ENCODE measurements at places on chromosomes 12 and 14.

DNA sequence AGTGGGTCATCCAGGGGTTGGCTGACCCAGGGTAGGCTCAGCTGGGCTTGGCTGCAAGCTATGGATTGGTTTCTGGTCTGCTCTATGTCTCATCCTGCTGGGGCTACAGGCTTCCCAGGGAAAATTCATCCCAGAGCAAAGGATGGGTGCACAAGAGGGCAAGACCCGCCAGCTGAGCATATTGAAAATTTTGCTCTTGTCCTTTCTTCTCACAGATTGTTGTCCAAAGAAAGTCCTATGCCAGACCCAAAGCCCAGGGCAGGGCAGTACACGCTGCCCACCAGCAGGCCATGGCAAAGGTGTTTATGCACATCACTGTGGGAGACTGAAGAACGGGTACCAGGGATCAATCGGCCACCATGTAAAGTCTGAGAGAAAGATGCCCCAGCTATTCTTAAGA is 95.3 kb upstream of the PARP11 start:
- no peak for DNase-seq

DNA sequence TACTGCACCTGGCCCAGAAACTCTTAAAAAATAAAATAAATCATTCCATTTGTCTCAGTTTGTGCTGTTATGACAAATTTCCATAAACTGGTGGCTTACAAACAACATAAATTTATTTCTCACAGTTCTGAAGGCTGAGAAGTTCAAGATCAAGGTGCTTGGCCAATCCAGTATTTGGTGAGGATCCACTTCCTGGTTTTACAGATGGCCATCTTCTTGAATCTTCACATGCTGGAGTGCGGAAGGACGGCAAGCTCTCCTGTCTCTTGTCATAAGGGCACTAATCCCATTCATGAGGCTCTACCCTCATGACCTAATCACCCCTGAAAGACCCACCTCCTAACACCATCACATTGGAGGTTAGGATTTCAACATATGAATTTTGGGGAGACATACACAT is 29.9 kb upstream of the MYBPC1 start:
- peak; percentile 1 for DNase-seq

GRCh38 chr12:132807295-132808092 is 21.2 kb downstream of the GOLGA3 start:
- peak; percentile 89 for DNase-seq

GRCh38 chr12:49055978-49056754 is 4.4 kb downstream of the KMT2D start:
- peak; percentile 81 for DNase-seq

- DNase-seq, result no peak
Observed at GRCh38 chr14:96632363-96632758, 130.2 kb downstream of the PAPOLA start.

DNA sequence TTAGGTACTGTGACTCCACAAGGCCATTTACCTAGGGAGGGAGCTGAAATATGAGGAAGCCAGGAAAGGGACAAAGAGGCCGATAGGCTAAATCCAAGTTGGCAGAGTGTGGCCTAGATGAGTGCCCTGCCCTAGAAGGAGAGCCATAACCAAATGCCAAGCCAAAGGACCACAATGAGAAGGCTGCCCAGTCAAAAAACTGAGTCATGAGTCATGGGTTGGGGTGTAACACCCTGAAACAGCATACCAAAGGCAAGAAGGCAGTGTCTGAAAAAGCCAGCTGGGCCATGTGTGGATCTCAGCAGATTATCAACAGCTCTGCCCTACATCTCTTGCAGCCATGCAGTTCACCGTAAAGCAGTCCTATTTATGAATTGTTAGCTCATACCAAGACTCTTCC is 171.7 kb downstream of the PHLDA1 start:
- no peak for DNase-seq

- no peak for DNase-seq
Observed at GRCh38 chr12:1640328-1641234, 11.6 kb downstream of the WNT5B start.

DNA sequence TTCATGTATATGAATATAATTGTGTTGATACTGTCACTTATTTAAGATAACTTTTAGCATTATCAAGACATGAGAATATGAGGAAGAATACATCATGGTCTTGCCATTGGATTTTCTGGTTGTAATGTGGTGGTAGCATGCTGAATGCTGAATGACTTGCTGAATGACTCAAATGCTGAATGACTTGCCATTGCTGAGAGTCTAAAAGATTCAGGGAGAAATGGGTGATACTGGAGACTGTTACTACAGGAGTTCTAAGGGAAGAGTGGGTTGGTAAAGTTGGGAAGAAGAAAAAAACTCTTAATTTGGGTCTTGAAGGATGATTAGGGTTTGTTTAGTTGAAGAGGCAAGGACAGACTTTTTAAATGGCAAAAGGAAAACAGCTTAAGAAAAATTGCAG is 72.1 kb upstream of the MANSC4 start:
- DNase-seq, result no peak

DNA sequence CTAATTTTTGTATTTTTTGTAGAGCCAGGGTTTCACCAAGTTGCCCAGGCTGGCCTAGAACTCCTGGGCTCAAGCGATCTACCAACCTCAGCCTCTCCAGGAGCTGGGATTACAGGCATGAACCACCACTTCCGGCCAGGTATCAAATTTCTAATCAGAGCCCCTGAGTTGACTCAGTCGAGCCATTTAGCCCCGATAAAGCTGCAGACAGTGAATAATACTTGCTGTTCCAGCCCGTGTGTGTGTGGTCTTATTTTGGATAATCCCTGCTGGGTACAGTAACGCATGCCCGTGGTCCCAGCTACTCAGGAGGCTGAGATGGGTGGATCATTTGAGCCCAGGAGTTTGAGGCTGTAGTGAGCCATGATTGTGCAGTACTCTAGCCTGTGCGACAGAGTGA is 57.0 kb downstream of the TEAD4 start:
- DNase-seq, result no peak

GRCh38 chr14:105854600-105855245 is 328.3 kb downstream of the TMEM121 start:
- no peak for DNase-seq

DNA sequence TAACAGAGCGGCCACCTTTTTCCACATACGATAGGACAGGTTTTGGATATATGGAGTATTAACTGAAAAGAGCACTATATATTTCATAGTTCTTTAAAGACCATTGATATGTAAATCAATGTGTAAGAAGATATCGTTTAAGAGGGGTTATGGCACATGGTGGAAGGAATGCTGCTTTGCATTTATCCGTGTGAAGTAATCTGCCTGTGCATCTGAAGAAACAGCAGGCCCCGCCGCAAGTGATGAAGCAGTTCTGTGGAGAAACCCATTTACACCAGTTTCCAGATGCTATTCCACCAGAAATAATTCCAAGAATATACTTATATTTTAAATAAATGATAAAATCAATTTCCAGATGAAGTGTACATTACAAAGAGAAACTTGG is 72.4 kb downstream of the BICD1 start:
- DNase-seq, result no peak

DNA sequence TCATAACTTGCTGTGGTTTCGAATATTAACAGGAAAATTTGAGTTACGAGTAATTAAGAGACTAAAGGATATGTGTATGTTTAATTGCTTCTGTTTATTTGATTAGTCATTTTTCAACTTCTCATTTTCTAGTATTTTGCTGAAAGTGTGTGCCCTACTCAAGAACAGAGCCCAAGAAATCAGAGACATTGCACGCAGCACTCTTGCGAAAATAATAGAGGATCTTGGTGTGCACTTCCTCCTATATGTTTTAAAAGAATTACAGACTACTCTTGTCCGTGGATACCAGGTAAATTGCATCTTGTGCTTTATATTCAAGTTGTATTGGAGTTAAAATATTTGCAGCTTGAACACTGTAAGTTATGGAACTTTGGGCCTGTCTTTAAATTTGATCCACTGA is 50.8 kb downstream of the ARL1 start:
- DNase-seq, result no peak

GRCh38 chr12:74021937-74022336 is 515.7 kb upstream of the ATXN7L3B start:
- DNase-seq, result peak; percentile 36

DNA sequence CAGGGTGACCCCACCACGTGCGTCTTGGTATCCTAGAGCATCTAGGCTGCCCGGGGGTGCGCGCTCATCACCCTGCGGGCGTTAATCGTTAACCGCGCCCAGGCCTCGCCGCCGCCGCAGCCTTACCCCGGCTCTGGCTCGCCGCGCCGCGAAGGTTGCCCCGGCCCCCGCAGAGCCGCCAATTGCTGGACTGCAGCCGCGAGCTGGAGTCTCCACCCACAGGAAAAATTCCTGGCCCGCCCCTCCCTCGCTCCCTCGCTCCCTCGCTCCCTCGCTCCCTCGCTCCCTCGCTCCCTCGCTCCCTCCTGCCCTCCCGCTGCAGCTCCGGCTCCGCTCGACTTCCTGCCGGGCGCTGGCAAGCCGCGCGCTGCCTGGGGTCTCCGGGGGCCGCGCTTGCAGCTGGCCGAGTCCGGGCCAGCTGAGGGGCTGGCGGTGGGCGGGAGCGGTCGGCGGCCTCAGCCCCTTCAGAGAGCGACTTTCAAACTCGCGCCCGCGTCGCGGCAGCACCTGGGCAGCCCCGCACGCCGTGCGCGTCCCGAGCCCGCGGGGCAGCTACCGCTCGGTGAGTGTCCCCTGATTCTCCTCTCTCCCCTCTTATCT is at the start of gene PLEKHG3:
Gene PLEKHG3, plus strand, starts transcription at position 282 of the 600 bp plus-strand sequence. CDS start 23,208 bp downstream, outside the sequence.
- peak; percentile 91 for DNase-seq

DNA sequence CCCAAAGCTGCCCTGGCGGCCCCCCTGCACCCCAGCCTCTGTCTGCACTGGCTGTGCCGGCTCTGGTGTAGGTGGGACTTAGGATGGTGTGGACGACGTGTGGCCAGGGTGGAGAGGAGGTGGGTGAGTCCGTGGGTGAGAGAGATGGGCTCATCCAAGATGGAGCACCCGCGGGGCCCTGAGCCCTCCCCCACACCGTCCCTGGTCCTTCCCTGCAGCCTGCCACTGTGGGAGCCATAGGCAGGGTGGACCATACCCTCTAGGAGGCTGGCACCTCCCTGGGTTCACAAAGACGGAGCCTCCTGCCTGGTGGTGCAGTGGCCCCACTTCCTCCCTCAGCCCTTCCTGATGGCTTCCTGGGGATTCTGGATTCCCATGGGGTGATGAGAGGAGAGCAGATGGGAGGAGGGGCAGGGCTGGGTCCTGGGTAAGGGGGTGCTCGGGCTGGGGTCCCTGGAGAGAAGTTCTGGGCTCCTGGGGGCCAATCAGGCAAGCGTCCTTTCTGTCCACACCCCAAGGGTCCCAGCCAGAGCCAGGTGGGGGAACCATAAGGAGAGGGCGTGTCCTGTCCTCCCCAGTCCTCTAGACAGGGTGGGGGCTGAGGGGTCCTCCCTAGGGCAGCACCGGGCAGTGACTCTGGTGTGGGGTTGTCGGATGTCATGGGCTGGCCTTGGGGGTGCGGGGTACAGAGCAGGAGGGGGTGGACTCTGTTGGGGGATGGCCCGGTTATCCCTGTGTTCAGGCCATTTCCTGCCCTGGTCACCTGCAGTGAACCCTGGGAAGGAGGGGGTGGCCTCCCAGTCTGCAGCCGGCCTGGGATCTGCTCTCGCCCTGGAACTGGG is 384.8 kb downstream of the TMEM121 start:
- no peak for DNase-seq

- DNase-seq, result no peak
Observed at GRCh38 chr14:80621701-80622100, 319.8 kb downstream of the CEP128 start.

GRCh38 chr12:117352206-117352605 is 9.2 kb downstream of the NOS1 start:
- DNase-seq, result no peak

DNA sequence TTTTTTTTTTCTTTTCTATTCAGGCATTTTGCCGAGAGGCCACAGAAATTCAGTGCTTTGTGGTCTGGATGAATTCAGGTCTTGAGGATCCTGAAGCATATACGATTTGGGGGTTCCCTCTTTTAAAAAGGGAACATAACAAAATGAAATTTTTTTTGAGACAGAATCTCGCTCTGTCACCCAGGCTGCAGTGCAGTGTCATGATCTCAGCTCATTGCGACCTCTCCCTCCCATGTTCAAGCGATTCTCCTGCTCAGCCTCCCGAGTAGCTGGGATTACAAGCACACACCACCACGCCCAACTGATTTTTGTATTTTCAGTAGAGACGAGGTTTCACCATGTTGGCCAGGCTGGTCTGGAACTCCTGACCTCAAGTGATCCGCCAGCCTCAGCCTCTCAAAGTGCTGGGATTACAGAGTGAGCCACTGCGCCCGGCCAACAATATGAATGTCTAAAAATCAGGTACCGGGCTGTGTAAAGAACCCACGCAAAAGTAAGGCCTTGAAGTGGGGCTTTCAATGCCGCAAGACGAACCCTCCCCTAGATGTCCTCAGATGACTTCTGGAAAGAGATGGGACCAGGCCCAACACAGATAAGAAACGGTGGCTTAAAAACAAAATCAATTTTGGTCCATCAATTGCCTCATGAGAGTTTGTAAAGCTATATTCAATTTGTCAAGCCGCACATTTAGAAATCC is 30.0 kb downstream of the TESC start:
- no peak for DNase-seq

GRCh38 chr14:22106700-22107697 is 433.4 kb upstream of the OR4E1 start:
- DNase-seq, result no peak

- no peak for DNase-seq
Observed at GRCh38 chr14:102898298-102898697, 24.2 kb upstream of the AMN start.

GRCh38 chr14:23154964-23155587 is 28.4 kb downstream of the SLC7A8 start:
- no peak for DNase-seq

DNA sequence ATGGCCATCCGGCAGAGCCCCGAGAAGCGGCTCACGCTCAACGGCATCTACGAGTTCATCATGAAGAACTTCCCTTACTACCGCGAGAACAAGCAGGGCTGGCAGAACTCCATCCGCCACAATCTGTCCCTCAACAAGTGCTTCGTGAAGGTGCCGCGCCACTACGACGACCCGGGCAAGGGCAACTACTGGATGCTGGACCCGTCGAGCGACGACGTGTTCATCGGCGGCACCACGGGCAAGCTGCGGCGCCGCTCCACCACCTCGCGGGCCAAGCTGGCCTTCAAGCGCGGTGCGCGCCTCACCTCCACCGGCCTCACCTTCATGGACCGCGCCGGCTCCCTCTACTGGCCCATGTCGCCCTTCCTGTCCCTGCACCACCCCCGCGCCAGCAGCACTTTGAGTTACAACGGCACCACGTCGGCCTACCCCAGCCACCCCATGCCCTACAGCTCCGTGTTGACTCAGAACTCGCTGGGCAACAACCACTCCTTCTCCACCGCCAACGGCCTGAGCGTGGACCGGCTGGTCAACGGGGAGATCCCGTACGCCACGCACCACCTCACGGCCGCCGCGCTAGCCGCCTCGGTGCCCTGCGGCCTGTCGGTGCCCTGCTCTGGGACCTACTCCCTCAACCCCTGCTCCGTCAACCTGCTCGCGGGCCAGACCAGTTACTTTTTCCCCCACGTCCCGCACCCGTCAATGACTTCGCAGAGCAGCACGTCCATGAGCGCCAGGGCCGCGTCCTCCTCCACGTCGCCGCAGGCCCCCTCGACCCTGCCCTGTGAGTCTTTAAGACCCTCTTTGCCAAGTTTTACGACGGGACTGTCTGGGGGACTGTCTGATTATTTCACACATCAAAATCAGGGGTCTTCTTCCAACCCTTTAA is 1.5 kb downstream of the FOXG1 start:
- no peak for DNase-seq

- no peak for DNase-seq
Observed at GRCh38 chr12:94500831-94501567, 41.3 kb upstream of the CEP83 start.

- peak; percentile 73 for DNase-seq
Observed at GRCh38 chr12:123457980-123458779, at the start of gene SNRNP35. SNRNP35 (plus strand) TSS chr12:123458139; CDS start chr12:123465541, 7,402 bp downstream.

- no peak for DNase-seq
Observed at GRCh38 chr12:106429043-106429552, 71.5 kb downstream of the POLR3B start.
